ENCODE measurements at places on chromosomes 12 and 14.

GRCh38 chr14:55607386-55607785, 27.4 kb downstream of the KTN1 start:
- DNase-seq, result no peak

GRCh38 chr14:97603201-97603600, 806.0 kb downstream of the VRK1 start:
- peak; percentile 77 for DNase-seq

- DNase-seq, result no peak
Measured at GRCh38 chr12:88746386-88746785, 166.1 kb upstream of the KITLG start.

DNA sequence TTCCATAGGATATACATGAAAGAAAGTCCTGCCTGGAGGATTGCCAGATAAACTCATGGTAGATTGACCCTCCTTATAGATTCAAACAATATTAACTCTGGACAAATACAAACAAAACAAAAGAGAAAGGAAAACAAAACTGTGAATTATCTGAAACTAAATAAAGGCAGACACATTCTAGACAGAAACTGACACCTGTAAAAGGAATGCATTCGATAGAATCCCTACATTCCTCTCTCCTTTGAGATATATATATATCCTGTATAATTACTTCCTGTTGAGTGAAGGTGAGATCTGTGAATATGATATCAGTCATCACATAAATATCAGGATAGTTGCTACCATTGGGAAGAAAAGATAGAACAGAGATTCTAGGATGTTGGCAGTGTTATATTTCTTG, 948.4 kb upstream of the ATXN7L3B start:
- no peak for DNase-seq

GRCh38 chr14:102487204-102487577, 22.4 kb downstream of the ANKRD9 start:
- DNase-seq, result no peak

- DNase-seq, result no peak
Measured at GRCh38 chr12:95545731-95546490, 5.4 kb downstream of the USP44 start.

- DNase-seq, result no peak
Measured at GRCh38 chr12:104189915-104190555, 25.5 kb upstream of the TXNRD1 start.

DNA sequence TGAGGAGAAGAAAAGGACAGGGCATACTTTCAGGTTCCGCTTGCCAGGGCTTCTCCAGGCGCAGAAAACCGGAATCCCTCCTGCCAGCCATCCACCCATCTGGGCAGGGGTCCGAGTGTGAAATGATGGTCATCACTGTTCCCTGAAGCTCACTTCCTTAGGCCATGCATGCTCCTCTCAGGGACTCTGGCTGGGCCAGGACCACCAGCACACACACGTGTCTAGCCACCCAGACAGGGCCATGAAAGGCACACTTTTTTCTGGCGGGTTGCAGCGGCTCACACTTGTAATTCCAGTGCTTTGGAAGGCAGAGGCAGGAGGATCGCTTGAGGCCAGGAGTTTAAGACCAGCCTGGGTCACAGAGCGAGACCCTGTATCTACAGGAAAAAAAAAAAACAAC, 1.5 kb downstream of the TCL1A start:
- no peak for DNase-seq

DNA sequence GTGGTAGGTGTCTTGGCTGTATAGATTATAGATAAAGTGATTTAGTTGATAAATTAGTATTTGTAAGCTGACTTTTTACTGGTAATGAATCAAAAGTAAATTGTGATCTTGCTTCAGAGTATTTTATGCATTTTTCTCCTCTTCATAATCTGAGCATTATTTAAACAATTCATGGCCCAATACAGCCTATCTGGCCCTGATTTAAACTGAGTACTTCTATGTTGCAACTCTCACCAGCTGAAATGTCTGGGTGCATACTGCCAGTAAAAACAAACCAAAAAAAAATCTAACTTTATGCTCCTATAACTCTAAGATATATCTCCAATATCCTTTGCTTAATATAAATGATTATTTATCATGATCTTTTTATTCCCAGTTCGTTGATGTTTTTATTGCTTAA, 86.6 kb downstream of the MIA2 start:
- no peak for DNase-seq

- no peak for DNase-seq
Measured at GRCh38 chr14:68747393-68747792, 45.5 kb downstream of the ZFP36L1 start.

GRCh38 chr14:58109744-58110143, 42.3 kb downstream of the ARMH4 start:
- no peak for DNase-seq

DNA sequence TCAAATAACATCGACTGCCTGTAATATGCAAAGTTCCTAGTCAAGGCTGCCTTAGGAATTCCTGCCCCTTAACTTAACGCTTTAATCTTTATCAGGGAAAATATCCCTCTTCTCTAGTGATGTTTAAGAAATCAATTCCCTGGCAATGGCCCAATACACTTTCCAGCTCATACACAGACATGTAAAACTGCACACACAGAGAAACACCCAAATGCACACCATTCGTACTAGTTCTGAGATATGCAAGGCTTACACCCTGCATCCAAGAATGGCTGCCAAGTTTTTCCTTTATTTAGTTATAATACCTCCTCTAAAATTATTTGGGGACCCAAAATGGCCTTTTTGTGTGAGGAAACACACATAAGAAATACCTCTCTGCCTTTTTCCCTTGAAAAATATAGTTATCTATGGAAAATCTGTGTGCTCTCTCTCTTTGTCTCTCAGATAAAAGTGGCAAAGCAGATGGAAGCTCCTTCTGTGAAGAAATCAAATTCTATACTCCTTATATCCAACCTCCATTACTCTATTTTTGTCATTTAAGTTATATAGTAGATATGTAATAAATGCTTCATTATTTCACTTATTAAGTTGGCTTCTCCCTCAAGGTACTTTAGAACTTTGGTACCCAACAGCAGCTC, 120.0 kb upstream of the MDM1 start:
- DNase-seq, result no peak

DNA sequence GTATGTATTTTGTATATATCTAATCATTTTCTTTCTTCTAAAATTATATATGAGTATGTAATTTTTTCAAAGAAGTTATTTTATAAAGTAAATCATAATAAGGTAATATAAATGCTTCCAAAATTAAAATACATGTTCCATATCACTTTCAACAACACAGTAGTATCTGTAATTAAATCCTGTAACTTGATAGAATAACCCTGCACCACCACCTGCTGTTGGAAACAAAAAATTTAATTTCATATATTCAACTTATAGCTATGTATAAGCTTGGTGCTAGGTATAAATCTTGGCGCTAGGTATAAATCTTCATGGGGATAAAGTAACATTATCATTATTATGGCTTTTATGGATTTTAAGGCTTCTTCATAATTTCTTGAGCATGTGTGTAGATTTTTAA, 149.7 kb upstream of the DCN start:
- no peak for DNase-seq

DNA sequence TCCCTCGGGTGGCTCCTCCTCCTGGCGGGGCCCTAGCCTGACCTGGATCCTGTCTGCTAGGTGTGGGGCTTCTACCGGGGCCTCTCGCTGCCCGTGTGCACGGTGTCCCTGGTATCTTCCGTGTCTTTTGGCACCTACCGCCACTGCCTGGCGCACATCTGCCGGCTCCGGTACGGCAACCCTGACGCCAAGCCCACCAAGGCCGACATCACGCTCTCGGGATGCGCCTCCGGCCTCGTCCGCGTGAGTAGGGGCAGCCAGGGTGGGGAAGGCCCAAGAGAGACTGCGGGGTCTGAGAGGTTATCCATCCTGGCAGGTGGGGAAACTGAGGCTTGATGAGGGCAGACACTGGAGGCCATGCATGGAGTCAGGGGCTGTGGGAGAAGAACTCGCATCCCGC, 4.0 kb downstream of the SLC25A47 start:
- no peak for DNase-seq

All from CD4-positive, alpha-beta T cell treated with Interleukin-17A for 4 hours (primary cell).